DMS53 (cell line): ENCODE measurements at places on chromosomes 11 and 22.
A peak's percentile ranks its signal among the peaks of the same experiment; 100 is the strongest.

- no peak for DNase-seq
Measured at GRCh38 chr22:45139693-45140092, 24.0 kb upstream of the NUP50 start.

GRCh38 chr22:46967445-46968358 is 205.3 kb downstream of the TBC1D22A start:
- no peak for DNase-seq

GRCh38 chr11:59954219-59954847 is 9.5 kb upstream of the OOSP4A start:
- no peak for DNase-seq

DNA sequence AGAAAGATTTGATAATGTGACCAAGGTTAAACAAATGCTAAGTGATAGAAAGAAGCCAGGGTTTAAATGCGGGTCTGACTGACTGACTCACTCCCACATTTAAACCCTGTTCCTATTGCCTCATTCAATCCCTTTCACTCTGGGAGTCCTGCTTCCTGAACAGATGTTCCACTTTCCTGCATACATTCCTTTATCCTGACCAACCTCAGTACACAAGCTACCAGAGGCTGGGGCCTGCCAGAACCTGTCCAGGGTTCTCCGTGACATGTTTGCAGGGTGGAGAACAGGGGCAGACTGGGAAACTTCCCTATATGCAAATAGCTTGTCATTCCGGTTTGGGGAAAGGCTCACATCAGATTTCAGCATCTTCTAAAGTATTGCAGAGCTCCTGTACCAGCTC is 3.0 kb upstream of the ANKK1 start:
- peak; percentile 92 for DNase-seq

- DNase-seq, result no peak
Measured at GRCh38 chr11:92829121-92829520, 140.3 kb upstream of the MTNR1B start.

- DNase-seq, result no peak
Measured at GRCh38 chr11:119845305-119845704, 116.3 kb upstream of the NECTIN1 start.

- DNase-seq, result no peak
Measured at GRCh38 chr22:44963832-44964721, 45.7 kb downstream of the PHF21B start.

DNA sequence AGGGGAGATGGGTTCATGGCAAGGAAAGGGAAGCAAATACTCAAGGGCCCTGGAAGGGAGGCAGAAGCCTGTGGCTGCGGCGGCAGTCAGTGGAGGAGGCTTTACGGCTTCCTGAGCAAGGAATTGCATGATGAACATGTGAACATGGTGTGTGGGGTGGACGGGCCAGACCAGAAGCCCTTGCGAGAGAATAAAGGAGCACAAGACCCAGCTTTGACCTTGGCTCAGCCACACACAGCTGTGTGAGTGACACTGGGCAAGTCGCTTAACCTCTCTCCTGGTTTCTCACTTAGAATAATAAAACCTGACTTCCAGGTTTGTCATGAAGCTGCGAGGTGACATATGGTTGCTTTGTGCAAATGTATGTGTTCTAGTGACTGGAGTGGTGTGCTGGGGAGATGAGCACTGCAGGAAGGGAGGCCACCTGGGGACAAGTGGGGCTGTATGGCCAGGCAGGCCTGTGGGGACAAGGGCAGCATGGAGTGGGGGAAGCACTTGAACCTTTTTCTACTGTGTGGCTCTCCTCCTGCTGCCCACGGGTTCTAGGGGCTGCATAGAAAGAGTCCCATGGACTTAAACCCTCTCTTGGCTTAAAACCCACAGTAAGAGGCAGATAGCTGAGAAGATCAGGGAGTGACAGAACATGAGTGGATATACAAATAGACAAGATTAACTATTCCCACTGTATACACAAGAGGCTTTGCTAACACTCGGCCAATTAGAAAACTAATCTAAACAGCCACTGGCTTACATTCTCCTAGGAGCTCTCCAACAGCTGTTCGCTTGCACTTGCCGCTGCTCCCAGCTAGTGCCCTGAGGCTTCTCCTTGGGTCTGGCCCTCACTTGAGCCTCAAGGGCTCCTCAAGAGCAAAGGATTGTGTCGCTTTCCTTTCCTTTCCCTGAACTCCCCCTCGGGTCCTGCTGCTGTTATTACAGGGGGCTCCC is 67.3 kb upstream of the CDON start:
- DNase-seq, result peak; percentile 86

DNA sequence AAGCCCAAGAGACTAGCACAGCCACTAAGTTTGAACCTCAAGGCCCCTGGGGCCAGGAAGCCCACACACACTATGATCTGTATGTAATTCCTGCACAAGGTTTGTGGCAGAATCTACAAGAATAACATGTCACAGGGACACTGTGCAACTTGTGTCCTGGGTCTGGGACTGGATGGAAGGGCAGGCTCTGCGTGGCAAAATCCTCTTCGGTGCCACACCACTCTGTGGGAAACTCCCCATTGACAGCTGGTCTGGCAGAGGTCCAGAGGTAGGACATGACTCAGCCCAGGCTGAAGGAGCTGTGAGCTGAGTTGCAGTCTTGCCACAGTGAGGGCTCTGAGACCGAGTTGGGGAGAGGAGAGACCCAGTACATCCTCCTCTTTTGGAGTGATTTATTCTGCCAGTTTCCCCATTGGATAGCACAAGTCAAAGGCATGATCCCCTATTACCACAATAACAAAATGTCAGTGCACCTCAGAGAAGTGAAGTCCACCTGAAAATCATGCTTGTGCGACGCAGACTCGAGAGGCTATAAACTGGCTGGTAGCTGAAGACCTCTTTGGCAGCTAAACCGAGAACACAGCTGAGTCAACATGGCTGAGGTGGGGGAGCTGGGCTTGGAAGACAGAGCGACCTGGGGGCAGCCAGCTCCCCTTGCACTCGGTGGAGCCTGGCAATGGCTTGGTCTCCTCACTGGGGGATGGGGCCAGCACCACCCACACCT is 23.3 kb upstream of the SERPIND1 start:
- peak; percentile 75 for DNase-seq

GRCh38 chr22:48173773-48174160 is 1411.3 kb downstream of the TBC1D22A start:
- no peak for DNase-seq

- no peak for DNase-seq
Measured at GRCh38 chr11:134532921-134533421, 120.9 kb upstream of the B3GAT1 start.

- peak; percentile 55 for DNase-seq
Measured at GRCh38 chr11:73597336-73597955, 466 bp downstream of the FAM168A start.

- no peak for DNase-seq
Measured at GRCh38 chr22:24005201-24005600, at the start of gene GSTT4. Gene GSTT4 (minus strand): TSS chr22:24005453. CDS start chr22:24005356, 97 bp downstream.

- no peak for DNase-seq
Measured at GRCh38 chr22:45783690-45784089, 112.1 kb downstream of the ATXN10 start.

GRCh38 chr11:36390963-36391471 is 94.9 kb downstream of the PRR5L start:
- peak; percentile 40 for DNase-seq

DNA sequence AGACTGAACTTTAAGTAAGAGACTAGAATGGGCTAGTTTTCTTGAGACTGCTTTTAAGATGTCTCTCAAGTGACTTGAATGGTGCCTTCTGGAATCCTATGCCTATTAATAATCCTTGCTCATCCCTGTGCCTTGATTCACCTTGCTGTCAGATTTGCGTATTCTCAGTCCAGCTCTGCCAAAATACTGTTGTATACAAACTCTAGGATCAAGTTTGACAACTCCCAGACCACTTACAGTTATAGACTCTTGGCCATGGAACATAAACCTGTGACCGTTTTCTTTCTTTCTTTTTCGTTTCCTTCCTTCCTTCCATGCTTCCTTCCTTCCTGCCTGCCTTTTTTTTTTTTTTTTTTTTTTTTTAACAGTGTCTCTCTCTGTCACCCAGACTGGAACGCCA is 2390.9 kb upstream of the RAG2 start:
- DNase-seq, result no peak

DNA sequence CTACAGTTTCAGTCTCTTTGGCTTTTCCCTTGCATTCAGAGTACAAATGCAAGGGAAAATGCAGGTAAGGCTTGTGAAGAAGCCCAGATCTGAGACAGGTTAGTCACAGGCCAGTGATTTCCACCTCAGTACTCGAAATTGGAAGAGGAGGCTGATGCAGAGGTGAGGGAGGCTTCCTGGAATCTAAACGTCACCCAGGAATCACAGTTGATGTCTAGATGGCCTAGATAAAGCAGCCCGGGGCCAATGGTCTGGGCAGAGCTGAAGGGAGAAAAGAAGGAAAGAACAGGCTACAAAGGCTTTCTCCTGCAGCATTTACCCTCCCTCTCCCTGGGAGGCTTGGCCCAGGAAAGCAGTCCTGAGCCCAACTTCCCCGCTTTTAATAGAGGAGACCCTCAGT is 8.5 kb downstream of the TRIM6 start:
- DNase-seq, result no peak

DNA sequence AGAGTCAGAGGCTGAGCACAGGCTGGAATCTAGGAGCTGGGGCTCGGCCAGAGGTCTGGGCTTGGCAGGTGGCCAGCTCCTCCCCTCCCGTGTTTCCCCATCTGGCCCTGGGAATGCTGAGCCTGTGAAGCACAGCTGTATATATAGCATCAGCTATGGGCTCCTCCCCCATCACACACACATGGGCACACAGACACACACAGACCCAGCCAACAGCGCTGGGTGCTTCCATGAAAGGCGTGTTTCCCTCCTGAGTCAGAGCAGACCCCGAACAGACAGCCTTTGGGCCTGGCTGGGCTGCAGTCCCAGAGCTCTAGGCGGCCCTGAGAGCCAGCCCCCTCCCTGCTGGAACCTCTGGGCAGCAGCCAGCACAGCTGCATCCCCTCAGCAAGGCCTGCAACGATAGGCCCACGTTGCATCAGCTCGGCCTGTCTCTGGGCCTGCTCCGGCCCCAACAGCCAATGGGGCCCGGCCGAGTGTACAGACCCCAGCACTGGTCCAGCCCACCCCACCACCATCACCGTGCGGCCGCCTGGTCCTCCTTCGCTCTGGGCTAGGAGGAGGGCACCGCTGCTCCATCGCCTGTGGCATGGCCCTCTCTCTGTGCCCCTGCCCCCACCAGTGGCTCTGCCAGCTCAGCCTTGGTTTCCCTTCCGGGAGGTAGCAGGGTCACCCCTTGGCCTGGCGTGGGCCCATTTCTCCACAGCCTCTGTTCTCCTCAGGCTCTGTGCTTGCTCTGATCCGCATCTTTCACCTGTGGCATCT is 7.6 kb upstream of the SERPINH1 start:
- DNase-seq, result no peak

DNA sequence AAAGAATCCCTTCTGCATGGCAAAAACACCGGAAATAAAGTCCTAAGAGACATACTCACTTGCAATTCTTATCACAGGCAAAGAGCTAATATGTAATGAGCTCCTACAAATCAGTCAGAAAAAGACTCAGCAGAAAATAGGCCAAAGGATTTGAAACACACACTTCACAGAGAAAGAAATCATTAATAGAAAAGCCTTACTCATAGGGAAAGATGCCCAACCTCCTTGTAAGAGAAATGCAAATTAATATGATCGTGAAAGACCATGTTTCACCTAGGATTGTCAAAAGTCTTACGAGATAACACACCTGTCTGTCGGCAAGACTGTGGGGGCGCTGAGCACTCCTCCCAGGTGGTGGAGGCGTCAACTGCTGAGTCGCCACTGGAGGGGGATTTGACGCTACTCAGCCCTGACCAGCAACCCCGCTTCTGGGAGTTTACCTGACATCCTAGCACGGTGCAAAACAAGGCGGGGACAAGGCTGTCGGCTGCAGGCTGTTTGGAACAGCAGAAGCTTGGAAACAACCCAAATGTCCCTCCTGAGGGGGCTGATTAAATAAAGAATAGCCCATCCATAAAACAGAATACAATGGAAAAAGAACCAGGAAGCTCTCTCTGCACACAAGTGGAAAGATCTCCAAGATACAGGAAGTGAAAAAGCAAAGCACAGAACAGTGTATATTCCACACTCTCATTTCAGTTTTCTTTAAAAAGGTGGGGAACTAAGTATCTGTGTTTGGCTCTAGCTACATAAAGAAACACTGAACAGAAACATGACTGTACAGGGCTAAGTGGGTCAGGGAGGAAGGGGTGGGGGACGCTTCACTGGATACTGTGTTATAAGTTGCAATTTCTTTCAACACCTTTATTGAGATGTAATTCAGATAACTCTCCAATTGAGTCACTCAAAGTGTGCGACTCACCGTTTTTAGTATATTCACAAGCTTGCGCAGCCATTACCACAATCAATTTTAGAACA is 11.5 kb downstream of the CSNK1E start:
- DNase-seq, result no peak

GRCh38 chr11:95067841-95068219 is 1.1 kb downstream of the SRSF8 start:
- DNase-seq, result no peak

- no peak for DNase-seq
Measured at GRCh38 chr11:68142028-68142412, 20.8 kb upstream of the CHKA start.

DNA sequence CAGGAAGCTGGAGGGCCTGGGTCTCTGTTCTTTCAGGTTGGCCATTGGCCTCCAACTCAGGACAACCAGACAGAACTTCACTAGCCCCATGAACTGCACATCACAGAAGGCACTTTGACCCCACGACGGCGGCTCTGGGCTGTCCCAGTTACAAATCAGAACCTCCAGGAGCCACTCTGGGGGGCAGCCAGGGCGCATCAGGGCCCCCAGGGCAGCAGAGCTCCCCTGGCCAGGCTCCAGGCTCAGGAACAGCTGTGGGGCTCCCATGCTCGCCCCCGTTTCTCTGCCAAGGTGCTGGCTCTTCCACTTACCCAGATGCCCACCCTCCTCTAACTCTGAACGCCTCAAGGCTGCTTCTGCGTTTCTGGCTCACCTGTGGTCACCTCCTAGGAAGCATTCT is 25.5 kb downstream of the TOLLIP start:
- no peak for DNase-seq

- no peak for DNase-seq
Measured at GRCh38 chr22:17871726-17872458, 97.6 kb upstream of the BID start.

DNA sequence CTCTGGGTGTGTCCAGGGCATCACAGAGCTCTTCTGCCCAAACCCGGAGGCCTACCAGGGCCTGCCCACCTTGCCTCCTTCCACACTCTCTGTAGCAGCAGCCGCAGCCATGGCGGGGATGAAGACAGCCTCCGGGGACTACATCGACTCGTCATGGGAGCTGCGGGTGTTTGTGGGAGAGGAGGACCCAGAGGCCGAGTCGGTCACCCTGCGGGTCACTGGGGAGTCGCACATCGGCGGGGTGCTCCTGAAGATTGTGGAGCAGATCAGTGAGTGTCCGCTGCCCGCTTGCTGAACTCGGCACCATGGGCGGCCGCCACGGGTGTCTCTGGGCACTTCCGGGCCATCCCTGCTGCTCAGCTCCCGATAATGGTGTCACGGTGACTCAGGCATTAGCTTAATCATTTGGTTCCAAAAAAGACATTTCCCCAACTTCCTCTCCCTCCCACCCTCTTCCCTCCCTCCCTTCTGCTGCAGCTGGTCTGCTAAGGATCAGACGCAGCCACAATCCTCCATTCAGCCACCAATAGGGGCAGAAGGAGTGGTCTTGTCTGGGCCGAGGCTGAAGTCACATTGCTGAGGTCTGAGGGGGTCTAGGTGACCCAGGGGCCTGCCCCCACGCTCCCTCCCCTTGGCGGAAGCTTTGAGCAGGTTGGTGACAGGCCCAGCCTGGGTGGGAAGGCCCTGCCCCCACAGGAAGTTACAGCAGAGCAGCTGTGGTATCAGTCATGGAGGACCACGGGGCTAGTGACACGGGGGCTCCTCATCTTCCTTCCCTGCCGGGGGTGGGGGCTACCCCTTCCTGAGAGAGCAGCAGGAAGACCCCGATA is 950 bp downstream of the FERMT3 start:
- DNase-seq, result no peak

- no peak for DNase-seq
Measured at GRCh38 chr22:22968366-22968765, 80.8 kb downstream of the IGLL5 start.
